ENCODE measurements at places on chromosomes 1 and 21. TPM values are rescaled to one million over a fixed set of nuclear protein-coding genes. Genes with fewer than 3 reads are reported as not detected.

Gene CFHR4
- total RNA-seq, result not detected

Gene OR2T29
- not detected for total RNA-seq

Gene NCAM2
- total RNA-seq, result 0.57 TPM

Gene PAX7
- not detected for total RNA-seq

Gene WDR64
- not detected for total RNA-seq

Gene RAB13
- 61.6 TPM for total RNA-seq

Gene LRRN2
- total RNA-seq, result not detected

Gene PFKL
- total RNA-seq, result 277 TPM

Gene WNT3A
- total RNA-seq, result not detected

Gene FAM131C
- 0.38 TPM for total RNA-seq

Gene ADAMTS1
- 21.2 TPM for total RNA-seq

Gene TNFRSF4
- 3.6 TPM for total RNA-seq

Gene ACTL8
- total RNA-seq, result not detected

Gene E2F2
- 2.6 TPM for total RNA-seq

Gene HNRNPCL4
- total RNA-seq, result not detected

Gene LCE3D
- total RNA-seq, result not detected

Gene SPRR2F
- not detected for total RNA-seq

Gene DIRAS3
- total RNA-seq, result 0.98 TPM

Gene RIPPLY3
- not detected for total RNA-seq

Gene TRABD2B
- under 0.01 TPM for total RNA-seq

Gene C21orf58
- 6.0 TPM for total RNA-seq

Gene LCK
- not detected for total RNA-seq

Gene CYP4Z1
- total RNA-seq, result not detected

Gene ESPN
- total RNA-seq, result 1.3 TPM

Gene PRR9
- not detected for total RNA-seq

Gene PGLYRP3
- total RNA-seq, result not detected

Gene GBP5
- total RNA-seq, result under 0.01 TPM

Gene USH2A
- not detected for total RNA-seq

Gene MYOC
- total RNA-seq, result not detected
